ENCODE measurements at places on chromosomes 1 and 21.

DNA sequence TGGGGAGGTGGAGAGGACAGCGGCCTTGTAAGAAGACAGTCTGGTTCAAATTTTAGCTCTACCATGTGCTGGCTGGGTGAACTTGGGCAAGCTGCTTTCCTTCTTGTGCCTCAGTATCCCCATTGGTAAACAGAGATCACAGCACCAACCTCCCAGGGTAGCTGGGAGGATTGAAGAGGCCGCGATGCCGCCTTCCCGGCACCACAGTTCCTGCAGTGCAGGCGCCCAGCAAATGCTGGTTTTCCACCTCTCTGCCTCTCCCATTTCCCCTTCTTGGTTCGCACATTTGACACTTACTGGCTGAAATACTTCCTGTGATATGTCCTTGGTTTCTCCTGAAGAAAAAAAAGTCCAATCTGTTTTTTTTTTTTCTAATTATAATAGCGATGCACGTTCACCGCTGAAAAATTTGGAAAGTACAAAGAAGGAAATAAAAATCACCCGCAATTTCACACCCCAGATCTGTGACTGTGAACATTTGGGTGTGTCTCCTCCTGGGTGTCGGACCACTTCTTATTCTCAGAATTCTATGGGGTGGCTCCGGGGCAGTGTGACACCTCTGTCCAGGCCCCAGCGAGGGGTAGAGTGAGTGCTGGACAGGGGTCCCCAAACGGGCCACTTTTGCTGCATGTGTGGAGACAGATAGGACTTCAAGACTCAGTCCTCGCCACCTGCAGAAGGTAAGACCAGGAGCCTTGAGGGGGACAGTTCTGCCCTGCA is 73.1 kb downstream of the RUNX3 start:
- DNase-seq: no peak

- no peak for DNase-seq
Measured at GRCh38 chr1:153372571-153372970, 2.9 kb downstream of the S100A12 start.

DNA sequence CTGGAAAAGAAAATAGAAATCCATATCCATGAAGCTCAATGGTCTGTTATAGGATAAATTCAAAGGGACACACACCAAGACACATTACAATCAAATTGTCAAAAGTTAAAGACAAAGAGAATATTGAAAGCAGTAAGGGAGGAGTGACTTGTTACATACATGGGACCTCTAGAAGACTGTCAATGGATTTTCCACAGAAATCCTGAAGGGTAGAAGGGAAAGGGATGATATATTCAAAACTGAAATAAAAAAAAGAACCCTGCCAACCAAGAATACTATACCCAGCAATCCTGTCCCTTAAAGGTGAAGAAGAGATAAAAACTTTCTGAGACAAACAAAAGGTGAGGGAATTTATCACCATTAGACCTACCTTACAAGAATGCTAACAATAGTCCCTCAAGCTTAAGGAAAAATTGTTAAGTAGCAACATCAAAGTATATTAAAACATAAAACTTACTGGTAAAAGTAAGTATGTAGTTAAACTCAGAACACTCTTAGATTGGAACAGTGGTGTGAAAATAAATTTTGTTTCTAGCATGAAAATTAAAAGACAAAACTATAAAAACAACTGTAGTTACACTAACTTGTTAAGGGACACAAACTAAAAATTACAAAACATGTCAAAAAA is 103.2 kb upstream of the APP start:
- DNase-seq: no peak

DNA sequence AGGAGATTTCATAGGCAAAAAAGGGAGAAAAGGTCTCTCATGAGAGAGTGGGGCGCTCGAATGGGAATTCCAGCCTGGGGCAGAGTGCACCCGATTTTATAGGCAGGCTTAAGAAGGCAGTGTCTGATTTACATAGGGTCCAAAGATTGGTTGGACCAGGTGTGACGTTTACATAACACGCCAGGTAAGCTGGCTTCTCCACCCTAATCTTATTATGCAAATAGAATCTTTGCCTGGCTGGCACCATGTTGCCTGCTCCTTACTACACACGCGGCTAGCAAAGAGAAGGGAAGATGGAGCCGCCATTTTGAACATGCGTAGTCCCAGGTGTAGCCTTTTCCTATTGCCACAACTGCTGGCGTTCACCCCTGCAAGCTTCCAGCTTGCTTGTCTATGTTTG is 103.7 kb downstream of the SLC16A1 start:
- DNase-seq: no peak

DNA sequence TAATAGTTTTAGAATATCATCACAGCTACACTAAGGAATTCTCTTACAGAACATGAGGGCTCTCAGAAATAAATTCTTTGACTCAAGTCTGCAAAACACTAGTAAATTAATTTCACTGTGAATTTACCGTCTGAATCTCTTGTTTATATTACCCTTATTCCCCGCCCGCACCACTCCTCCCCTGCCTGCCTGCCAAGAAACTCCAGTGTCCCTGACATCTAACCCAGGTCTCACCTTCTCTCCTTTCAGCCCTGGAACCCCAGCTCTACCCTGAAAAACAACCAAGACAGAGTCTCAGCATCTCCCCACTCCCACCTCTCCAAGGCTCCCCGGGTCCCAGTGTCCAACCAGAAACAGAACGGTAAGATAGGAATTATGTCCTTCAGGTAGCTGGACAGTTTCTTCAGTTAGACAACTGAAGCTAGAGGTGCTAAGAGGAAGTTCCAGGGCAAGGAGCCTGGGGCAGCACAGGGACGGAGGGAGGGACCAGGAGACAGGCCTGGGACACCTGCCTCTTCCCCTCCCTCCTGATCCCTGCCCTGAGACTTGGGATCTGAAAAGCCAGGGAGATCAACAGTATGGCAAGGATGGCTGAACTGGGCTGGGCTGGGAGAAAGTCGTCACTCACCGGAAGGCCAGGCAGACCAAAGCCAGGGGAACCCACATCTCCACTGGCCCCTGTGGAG is 15.4 kb downstream of the COL16A1 start:
- DNase-seq: no peak

DNA sequence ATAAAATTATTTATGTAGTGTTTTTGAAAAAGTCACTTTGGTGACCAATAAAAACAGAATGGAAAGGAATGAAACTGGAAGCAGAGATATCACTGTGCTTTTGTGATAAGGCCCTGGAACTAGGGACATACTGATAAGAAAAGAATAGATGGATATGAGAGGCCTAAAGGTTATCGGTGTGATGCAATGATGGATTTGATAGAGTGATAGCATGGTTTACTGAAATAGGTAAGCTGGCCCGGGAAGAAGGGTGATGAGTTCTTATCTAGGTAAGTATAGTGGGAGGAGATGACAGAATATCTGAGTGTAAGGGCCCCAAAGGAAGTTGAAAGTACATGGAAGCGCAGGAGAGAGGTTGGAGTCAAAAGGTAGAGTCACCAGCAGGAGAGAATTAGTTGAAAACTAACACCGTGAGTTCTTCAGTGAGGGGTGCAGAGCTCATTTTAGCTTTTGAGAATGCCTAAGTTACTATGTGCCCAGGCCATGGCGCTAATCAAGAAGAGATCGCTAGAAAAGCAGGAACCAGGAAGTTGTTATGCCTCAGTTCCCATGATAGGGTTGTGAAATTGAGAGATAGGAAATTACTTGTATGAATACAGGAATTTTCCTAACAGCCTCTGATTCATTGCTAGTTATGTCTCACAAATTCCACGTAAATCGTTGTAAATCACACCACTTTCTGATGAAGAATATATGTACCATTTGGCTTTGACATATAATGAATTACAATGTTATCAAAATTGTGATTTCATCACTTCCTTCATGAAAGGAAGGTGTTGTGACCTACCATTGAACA is 115.3 kb downstream of the PLA2G4A start:
- no peak for DNase-seq

GRCh38 chr21:42010507-42011495 is 641 bp upstream of the ZBTB21 start:
- peak; percentile 21 for DNase-seq

Measured in NCI-H774 (cell line).